ENCODE measurements at places on chromosomes 3 and 15.

DNA sequence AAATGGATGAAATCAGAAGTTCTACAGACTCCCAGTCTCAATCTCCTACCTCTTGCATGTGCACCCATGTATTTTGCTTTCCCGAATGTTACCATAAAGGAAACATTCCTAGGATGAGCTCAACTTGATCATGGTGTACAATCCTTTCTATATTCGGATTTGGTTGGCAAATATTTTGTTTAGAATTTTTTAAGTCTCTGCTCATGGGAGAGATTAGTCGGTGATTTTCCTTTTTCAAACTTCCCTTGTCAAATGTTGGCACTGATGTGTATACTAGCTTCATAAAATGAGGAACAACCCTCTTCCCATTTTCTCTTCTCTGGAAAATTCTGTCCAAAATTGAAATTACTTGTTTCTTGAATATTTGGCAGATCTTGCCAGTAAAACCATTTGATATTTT, 317.6 kb upstream of the RASGRP1 start:
- DNase-seq, result no peak

DNA sequence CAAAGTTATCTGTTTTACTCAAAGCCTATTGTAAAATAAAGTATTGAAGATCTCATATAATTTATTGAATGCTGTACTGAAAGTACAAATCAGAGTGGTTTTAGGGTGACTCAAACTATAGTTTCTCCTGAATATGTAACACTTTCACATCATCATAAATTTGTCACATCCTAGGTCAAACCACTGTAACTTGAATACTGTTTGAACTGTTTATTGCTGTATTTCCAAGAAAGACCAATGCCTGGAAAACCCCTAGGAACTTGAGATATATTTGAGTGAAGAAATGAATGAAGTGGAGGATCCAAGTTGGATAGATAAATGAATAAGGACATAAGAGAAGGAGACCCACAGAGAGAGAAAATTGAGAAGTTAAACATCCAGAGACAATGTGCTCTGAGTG, 348.2 kb downstream of the GRM7 start:
- no peak for DNase-seq

- DNase-seq, result no peak
Measured at GRCh38 chr3:45178183-45179023, 32.2 kb upstream of the CDCP1 start.

DNA sequence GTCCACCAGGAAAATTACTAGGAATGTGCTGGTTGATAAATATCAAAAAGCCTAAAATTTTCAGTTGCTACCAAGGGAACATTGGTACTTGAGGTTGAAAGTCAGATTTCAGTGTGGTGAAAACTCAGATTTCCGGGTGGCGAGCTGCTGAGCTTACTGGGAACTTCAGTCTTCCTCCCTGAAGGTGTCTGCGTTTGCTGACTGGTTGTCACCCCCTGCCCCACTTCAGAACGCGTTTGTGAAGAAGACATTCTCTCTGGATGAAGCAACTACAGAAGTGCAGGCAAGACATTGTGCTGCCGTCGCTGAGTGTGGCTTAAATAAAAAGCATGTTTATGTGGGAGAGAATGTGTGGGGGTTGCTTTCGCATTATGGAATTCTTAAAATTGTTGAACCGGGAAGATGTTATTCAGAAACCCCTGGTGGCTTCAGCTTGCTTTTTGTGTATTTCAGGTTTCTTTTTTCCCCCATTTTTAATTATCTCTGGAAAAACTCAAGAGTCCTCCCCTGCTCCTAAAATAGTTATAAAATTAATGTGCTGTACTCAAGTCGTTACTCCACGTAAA, 7.1 kb downstream of the FAM81A start:
- no peak for DNase-seq

DNA sequence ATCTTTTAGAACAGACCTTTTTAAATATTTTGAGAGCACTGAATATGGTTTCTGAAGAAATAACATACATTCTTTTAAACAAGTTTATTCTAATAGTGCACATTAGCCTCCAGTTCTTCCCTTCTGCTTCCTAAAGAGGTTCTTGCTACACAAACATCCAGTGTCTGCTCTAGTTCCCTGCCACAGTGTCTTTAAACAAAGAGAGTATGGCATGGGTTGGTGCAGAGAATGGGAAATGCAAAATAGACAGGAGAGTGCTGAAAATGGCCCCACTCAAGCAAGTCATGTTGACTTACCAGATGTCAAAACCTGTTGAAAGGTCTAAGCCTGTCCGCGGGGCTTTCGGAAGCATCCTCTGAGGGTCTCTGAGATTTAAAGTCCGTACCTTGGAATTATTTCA, 72.1 kb upstream of the RPL35A start:
- no peak for DNase-seq

- no peak for DNase-seq
Measured at GRCh38 chr15:61651267-61651666, 409.0 kb downstream of the VPS13C start.

DNA sequence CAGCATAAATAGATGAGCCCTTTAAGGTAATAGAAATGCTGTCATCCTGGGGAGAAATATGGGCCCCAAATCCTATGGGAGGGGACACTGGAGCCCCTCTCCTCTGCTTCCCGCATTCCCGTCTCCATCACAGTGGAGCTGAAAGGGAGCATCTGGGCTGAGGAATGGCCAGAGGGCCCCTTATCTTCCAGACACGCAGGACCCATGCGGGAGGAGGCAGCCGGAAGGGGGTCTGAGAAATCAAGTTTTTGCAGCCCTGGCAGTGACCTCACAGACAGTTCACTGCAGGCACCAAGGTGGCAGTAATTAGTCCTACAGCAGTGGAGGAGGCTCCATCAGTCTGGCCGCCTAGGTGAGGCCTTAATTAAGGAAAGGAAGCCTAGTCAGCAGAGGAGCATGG, 80.2 kb downstream of the RAB11A start:
- no peak for DNase-seq

DNA sequence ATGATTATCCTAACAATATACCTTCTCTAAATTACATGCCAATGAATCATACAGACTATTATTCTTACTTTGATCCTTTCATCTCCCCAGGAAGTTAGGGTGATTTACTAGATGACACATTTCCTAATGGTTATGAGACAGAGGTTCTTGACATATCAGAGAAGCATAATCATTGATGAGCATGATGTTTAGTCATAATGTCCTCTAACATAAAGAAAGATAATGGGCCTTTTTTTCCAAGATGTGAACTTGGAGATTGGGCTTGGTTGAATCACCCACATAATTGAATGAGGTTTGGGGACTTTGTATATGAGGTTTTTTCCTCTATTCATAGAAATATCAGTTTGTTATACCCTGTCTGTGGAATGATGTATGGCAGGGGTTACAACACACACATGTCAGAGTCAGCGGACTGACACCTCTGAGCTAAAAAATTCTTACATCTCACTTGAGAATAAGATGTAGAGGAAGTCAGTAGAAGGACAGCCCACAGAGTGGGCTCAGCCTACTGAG, 69.7 kb upstream of the DCBLD2 start:
- DNase-seq, result peak; percentile 3

DNA sequence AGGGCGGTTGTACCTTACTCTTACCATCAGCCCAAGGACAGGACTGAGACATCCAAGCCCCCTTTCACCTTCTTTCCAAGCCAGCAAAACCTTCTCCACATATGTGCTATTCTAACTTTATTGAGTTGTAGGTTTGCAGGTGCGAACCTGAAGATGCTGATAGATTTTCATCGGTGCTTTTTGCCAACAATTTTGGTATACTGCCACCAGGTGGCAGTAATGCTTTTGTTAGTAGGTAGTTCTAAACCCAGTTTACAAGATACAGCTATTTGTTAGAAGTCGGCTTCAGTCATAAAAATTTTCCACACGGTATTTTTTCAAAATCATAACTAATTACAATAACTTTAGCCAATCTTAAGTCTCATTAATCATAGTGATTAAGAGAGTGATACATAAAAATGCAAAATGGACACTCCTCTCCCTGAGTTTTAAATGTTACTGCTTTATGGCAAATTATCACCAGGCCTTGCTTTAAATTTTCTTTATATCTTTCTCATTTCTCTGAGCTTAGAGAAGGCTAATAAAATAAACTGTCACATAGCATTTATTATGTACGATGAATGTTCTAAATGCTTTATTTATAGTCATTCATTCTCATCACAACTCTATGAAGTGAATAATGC, 636 bp downstream of the TBC1D21 start:
- DNase-seq, result peak; percentile 41

GRCh38 chr3:128794067-128794768, 68.2 kb downstream of the RAB7A start:
- peak; percentile 63 for DNase-seq

- DNase-seq, result no peak
Measured at GRCh38 chr3:29447946-29448627, 167.2 kb downstream of the RBMS3 start.

Measured in activated CD4-positive, alpha-beta T cell treated with anti-CD3 and anti-CD28 coated beads for 48 hours (primary cell).